ENCODE measurements at places on chromosomes 16 and 17. TPM values are rescaled to one million over a fixed set of nuclear protein-coding genes. Genes with fewer than 3 reads are reported as not detected.

Gene LPO
- 0.21 TPM for total RNA-seq

Gene CLEC10A
- not detected for total RNA-seq

Gene CEP295NL
- 0.24 TPM for total RNA-seq

Gene ZFP3
- 0.43 TPM for total RNA-seq

Gene CTRB2
- not detected for total RNA-seq

Gene C17orf107
- total RNA-seq = 2.9 TPM

Gene TNRC6A
- total RNA-seq = 10.4 TPM

Gene PMP22
- total RNA-seq = not detected

Gene TLCD2
- total RNA-seq = 6.0 TPM

Gene AIPL1
- total RNA-seq = not detected

Gene KRT33B
- 0.24 TPM for total RNA-seq

Gene CDH3
- total RNA-seq = 1,334 TPM

Gene HOXB1
- total RNA-seq = not detected

Gene ASPA
- not detected for total RNA-seq

Data from tracheal epithelial cell (primary cell).